ENCODE measurements at places on chromosomes 7 and 10.

GRCh38 chr7:37944737-37945054 is 24.3 kb downstream of the EPDR1 start:
- no peak overlapping the region for H3K4me3 ChIP-seq
- H3K36me3 ChIP-seq = no peaks in the 10 kb centered on the region
- no peak overlapping the region for H3K27ac ChIP-seq
- 0 out of 2 replicates have a peak, but pooled peaks cover 2% of the 10 kb centered on the region for H3K27me3 ChIP-seq
- DNase-seq = no peak
- no peaks in the 10 kb centered on the region for H3K4me1 ChIP-seq

DNA sequence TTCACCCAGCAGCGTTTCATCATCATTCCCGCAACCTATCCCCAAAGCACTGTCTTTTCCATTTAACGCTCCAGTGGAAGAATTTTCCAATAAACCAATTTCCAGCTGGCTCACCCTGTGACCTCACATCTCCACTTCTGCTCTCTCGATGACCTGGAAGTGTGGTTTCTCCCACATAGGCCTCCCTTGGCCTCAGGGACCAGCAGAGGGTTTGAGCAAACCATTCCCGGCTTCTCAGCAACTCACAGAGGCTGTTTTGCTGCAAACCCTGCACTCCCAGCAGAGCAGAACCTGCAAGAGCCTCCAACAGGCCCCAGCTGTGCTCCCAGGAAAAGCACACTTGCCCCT is 523.0 kb upstream of the FOXK1 start:
- H3K36me3 ChIP-seq = no peaks in the 10 kb centered on the region
- H3K27me3 ChIP-seq = no peaks in the 10 kb centered on the region
- no peaks in the 10 kb centered on the region for H3K4me1 ChIP-seq
- no peak overlapping the region for H3K4me3 ChIP-seq

DNA sequence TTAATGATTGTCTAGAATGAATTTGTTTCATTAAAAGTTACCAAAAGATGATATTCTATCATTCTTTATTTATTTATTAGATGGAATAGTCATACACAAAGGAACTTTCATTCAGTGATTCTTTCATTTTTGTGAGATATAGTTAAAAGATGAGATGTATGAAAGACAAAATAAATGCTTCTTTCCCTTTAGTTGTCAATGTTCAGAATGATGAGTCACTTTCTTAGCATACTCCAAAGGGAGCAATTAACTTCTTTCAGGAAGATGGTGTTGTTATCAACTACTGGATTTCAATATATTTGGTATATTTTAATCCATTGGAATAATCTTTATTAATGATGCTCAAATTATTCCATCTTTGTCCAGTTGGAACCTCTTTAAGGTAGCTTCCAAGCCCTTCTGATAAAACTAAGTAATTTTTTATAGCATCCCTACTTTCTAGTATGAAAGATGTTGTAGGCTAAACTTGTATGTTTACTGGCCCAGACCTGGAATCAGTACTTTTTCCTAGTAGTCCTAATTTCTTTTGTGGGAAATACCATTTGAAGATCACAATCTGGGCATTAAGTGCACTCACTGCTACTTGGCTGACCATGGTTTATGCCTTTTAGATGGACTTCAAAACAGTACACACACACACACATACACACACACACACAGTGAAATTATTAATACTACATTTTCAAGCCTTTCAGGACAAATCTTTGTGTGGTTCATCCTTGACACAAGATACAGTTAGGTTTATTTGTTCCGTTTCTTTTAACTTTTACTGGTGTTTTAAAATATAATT is 2.5 kb downstream of the GIMAP7 start:
- H3K36me3 ChIP-seq = no peaks in the 10 kb centered on the region
- H3K27me3 ChIP-seq = no peaks in the 10 kb centered on the region
- H3K4me1 ChIP-seq = no peaks in the 10 kb centered on the region
- no peak overlapping the region for H3K27ac ChIP-seq
- no peak overlapping the region for H3K4me3 ChIP-seq

GRCh38 chr10:21352886-21353285 is 172.6 kb downstream of the SKIDA1 start:
- no peak overlapping the region for H3K27ac ChIP-seq
- no peaks in the 10 kb centered on the region for H3K27me3 ChIP-seq
- no peak overlapping the region for H3K4me3 ChIP-seq

DNA sequence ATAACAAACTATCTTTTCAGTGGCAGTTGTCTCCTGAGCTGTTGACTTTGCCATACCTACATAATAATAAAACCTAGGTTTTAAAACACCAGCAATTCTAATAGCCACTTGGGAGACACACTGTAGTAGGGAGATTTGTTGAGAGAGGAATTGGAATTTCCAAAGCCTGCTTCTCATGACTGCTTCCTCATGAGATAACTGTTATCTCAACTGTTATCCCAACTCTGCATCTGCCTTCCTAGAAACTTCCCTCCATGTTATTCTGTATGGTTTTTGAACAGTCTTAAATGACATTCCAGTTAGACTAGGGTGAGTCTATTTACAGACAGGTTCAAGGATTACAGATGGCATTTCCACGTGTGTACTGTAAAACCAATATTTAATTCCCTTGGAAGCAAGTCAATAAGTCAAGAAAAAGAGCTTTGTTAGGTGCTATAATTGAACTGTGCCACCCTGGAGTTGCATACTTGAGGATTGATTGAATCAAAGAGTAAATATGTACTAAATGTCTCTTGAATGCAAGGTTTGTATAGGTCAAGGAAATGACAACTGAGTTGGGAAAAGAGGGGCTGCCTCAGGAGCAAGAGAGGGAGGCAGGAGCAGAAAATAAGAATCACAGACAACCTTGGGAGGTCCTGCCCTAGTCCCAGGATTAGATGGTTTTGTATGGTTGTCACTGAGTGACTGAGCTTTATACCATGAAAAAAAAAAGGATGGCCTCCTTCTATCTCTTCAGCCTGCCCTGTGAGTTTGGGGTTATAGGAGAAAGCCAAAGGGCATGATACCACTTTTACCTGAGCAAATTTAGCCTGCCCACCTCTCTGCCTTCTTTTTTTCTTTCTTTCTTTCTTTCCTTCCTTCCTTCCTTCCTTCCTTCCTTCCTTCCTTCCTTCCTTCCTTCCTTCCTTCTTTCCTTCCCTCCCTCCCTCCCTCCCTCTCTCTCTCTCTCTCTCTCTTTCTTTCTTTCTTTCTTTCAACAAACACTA is 9.9 kb upstream of the TM9SF3 start:
- H3K36me3 ChIP-seq = peaks cover 33% of the 10 kb centered on the region
- H3K27ac ChIP-seq = no peak overlapping the region
- no peak overlapping the region for H3K4me3 ChIP-seq

GRCh38 chr7:29891766-29892165 is 85.5 kb downstream of the WIPF3 start:
- no peak for DNase-seq
- no peak overlapping the region for H3K27ac ChIP-seq
- H3K27me3 ChIP-seq = no peaks in the 10 kb centered on the region
- no peak overlapping the region for H3K4me3 ChIP-seq
- H3K4me1 ChIP-seq = peaks cover 7% of the 10 kb centered on the region

DNA sequence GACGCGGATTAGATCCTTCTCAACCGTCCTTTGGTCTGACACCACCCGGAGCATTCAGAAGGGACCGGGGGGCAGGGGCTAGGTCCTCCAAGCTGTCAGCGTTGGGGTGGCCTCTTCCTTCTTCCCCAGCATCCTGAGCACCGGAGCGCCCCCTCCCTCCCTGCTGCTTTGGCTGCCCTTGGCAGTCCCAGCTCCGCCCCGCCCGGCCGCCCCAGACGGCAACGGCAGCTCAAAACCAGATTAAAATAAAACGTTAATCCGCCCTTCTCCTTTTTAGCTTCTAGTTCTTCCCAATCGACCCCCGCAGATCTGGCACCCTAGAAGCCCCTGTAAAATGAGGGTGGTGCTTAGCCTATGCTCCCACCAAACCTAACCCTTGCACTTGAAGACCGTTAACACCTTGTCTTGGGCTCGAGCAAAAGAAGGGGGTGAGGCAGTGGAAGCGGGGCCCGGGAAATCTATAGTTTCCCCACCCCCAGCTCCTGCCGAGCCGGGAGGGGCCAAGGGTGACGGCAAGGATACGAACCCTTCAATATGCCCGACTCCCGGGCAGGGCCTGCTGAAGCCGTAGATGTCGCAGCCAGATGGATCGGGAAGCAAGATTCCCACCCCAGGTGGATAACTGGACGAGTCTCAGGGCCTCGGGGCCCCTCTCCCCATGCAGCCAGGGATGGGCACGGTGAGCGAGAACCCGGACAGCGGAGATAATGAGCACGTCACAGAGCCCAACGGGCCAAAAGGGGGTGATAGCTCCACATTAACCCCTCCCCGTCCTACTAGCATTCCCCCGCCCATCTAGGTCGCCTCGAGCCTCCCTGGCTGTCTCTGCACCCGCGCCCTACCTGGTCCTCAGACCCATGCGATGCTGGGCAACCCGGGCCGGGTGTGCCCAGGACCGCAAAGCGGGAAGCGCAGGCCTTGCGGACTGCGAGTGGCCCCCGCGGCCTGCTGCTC is 169.7 kb downstream of the NRF1 start:
- no peaks in the 10 kb centered on the region for H3K27me3 ChIP-seq
- H3K36me3 ChIP-seq = no peaks in the 10 kb centered on the region
- peaks cover 35% of the 10 kb centered on the region for H3K4me1 ChIP-seq
- H3K27ac ChIP-seq = no peak overlapping the region
- peak; percentile 75 for DNase-seq

DNA sequence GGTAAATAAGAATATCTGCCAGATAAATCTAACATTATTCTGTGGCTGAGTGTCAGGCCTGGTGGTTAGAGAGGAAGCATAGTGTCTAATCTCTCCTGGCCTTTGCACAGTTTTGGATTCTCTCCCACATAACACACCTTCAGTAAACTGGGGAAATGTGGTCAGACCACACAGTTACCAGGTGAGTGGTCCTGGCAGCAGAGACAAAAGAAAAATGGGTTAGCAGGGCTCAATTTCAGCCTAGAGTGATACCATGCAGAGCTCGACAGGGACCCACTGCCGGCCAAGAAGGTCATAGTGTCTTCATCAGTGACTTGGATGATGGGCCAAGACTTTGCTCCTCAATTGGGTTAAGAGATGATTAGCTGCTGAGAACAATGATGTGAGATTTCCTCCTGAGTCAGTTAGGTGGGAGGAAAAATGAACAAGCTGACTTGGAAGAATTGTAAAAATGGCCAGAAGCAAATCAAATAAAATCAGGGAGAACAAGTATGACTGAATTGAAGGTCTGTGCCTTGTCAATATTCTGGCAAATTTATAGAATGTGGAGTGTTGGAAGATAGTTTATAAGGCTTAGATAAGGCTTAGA is 69.2 kb upstream of the EFCAB10 start:
- H3K27ac ChIP-seq = no peak overlapping the region
- H3K36me3 ChIP-seq = no peaks in the 10 kb centered on the region
- peak; percentile 10 for DNase-seq
- no peak overlapping the region for H3K4me3 ChIP-seq
- no peaks in the 10 kb centered on the region for H3K27me3 ChIP-seq

- no peaks in the 10 kb centered on the region for H3K27me3 ChIP-seq
- DNase-seq = no peak
- H3K27ac ChIP-seq = no peak overlapping the region
- no peaks in the 10 kb centered on the region for H3K36me3 ChIP-seq
- H3K4me1 ChIP-seq = no peaks in the 10 kb centered on the region
- H3K4me3 ChIP-seq = no peak overlapping the region
Measured at GRCh38 chr7:93476491-93477344, 97.8 kb downstream of the CALCR start.

DNA sequence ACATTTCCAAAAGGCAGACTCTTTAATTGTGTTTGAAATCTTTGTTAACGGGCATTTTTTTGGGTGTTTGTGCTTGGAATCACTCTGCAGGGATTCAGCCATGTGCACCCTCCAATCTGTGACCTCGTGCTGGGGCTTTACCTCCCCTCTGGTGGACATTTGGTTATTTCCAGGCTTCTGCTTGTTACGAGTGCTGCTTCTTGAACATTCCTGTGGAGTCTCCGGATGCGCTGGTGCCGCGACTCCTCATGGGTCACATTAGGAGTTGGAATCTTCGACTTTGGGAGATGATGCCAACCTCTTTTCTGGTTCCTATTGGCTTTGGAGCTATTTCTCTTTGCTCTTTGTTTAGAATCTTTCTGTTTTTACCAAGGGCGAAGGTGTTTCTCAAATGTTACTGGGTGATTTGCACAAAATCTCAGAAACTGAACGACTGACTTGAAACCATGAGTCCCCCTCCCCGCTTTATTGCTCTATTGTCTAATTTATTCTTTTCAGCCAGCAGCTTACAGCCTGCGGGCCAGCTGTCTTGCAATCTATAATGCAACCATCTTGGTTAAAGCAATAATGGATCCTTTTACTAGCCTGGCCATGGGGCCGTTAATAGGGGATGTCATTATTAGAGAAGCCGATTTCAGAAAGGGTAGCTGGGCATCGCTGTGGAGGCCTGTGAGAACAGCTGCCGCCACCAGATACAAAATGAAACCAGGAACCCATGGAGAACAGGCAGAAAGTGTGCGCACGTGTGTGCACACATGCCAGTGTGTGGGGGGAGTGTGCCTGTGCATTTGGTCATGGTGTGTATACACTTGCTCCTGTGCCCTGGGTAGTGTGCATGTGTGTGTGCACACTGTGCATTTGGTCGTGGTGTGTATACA is 9.9 kb upstream of the DPYSL4 start:
- no peak overlapping the region for H3K4me3 ChIP-seq
- DNase-seq = no peak
- no peaks in the 10 kb centered on the region for H3K4me1 ChIP-seq
- no peaks in the 10 kb centered on the region for H3K27me3 ChIP-seq

DNA sequence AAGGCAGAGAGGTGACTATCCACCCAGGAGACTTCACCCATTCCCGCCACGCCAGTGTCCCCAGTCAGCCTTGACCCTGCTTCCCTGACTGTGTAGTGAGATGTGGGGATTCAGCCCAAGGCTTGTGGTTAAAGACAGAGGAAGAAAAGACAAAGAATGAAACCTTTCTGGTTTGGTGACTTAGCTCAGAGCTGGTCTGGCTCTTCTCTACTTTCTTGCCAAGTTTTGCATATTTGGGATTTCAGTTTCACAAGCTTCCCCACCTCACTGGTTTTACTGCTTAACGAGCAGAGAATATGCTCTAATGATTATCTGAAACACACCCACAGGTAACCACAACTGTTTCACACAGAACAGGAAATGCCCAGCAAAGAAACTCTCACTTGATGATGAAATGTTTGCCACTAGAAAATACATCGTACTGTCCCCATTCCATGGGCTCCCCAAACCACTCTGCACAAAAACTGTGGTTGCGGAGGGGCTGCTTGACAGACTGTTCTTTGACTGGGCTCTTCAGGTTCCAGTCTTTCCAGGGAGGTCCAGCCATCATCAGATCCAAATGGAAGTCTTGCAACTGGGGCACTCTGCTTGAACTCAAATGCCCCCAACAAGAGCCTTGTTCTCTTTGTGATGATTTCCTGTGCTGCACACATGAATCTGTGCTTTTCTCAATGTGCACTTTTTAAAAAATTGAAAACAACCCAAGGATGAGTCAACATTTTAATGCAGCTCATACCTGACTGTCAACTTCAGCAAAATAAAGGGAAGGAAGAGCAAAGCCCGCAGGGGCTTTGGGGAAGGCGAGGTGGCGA is 95.5 kb downstream of the CTBP2 start:
- H3K4me1 ChIP-seq = peaks cover 47% of the 10 kb centered on the region
- H3K36me3 ChIP-seq = no peaks in the 10 kb centered on the region
- peak overlapping the region; percentile 40 for H3K4me3 ChIP-seq
- no peaks in the 10 kb centered on the region for H3K27me3 ChIP-seq

DNA sequence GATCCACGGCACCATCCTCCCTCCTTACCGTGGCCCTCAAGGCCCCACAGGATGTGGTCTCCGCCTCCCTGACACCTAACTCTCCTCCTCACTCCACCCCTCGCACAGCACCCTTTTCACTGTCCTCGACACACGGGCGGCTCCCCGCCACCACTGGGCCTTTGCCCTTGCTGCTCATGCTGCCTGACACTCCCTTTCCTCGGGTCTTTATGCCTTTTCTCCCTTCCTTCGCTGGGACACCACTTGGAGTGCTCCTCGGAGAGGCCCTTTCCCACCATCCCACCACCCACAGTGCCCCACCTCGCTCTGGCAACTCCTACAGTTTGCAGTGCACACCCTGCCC is 7.9 kb upstream of the INMT start:
- DNase-seq = no peak
- H3K27ac ChIP-seq = no peak overlapping the region
- no peaks in the 10 kb centered on the region for H3K36me3 ChIP-seq
- no peaks in the 10 kb centered on the region for H3K27me3 ChIP-seq
